ENCODE measurements at places on chromosomes 2 and 18. TPM values are rescaled to one million over a fixed set of nuclear protein-coding genes. Genes with fewer than 3 reads are reported as not detected.

GRCh38 chr2:101473911-101474701 is 806 bp downstream of the RFX8 start:
- DNase-seq = peak; percentile 21

DNA sequence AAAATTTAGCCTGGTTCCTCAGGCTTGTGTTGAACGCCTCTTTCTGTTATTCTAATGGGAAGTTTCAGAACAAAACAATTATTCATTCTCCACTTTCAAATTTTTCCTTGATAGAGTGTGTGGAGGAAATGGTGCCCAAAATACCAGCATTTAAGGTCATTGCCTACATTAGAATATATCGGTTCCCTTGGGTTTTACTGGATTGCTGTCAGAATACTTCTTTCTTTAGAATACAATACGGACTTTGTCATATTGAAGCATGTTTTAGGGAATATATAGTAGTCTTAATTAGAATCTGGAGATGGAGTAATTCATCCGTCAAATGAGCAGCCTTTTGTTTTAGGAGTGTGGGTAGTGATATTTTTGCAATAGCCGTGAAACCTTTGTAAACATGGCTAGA is 13.3 kb downstream of the LIMS1 start:
- DNase-seq = no peak

GRCh38 chr2:232362174-232362900 is 16.2 kb upstream of the ALPP start:
- no peak for DNase-seq

WDR33 gene
- 53.7 TPM for total RNA-seq

DNA sequence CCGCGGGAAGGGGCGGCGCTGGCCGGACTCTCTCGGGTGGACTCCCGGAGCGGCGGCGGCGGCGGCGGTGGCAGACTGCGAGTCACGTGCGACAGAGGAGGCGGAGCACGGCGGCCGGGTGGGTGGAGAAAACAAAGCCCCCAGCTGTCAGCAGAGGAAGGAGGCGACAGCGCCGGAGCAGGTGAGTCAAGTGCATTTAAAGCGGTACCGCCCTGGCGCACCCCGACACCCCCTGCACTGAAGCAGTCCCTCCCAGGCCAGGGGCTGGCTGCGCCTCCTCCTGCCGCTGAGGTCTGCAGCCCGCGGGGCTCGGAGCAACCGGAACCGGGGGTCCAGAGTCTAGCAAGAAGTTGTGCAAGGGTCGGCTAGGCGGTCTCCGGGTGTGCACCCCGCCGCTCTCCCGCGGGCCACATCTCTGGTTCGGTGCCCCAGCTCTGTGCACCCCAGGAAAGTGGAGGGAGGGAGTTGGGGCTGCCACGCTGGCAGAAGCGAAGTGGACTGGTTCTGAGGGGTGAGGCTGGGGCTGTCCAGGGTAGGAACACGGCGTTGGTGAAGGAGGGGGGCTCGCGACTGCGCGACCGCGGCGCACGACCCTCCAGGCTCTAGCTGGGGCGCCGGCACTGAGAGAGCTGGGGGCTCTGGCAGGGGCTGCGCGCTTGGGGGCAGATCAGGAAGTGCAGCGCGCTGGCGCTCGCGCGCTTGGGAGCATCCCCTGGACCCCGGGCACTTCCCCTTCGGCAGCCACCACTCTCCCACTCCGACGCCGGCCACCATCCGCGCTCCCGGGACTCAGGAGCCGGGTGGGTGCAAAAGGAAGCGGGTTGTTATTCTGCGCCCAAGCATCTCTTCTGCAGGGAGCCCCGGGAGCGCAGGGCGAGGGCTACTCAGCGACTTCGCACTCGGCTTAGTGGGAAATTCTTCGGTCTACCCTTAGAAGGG is 64.0 kb upstream of the MAPRE2 start:
- peak; percentile 66 for DNase-seq

All from PC-9 (cell line).